ENCODE measurements at places on chromosomes 1 and 21.

DNA sequence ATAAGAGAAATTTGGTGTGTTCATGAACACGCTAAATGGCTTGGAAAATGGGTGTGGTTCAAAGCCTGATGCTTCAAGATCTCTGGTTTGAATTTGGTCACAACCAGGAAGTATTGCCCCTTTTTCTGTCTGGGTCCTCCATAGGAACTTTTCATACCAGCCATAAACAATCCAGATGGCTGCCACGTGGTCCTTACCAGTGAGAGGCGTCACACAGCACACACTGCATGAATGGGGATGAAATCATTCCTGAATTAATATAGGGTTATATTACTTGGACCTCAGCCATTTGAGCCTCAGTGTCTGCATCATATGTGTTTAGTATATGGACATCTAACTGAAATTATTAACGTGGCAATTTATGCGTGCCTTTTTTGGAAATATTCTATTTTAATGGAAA is 64.0 kb downstream of the PRRX1 start:
- DNase-seq: no peak

GRCh38 chr1:200154069-200154767 is 126.7 kb downstream of the NR5A2 start:
- peak; percentile 97 for DNase-seq

DNA sequence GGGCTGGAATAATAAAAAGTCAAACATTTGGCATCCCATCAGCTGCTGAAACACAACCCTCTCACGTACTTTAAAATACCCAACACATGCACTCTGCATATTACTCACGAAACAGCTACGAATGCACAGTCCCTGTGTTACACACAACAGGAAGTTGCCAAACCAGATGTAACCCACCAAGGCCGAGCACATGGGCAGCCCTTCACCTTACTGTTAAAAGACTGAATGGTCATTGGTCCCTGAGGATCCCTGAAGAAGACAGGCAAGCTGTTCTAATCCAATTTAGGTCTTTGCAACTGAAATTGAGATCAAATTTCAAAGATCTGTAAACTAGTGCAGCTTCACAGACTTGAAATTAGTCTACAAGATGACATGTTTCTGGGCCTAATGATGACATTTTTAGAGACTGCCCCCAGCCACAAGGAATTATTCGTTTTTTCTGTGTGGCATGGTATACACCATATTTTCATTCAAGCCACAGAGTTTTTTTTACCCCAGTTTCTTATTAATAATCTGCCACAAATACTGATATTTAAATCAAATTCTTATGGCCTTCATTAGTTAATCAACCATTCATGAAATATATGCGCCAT is 25.6 kb upstream of the IER5 start:
- no peak for DNase-seq

GRCh38 chr1:109850827-109851226 is 59.8 kb upstream of the CSF1 start:
- DNase-seq: no peak

GRCh38 chr1:81922955-81923354 is 122.2 kb downstream of the ADGRL2 start:
- DNase-seq: no peak

- no peak for DNase-seq
Observed at GRCh38 chr1:208855403-208855802, 611.2 kb upstream of the PLXNA2 start.

- no peak for DNase-seq
Observed at GRCh38 chr21:26965907-26966581, 844 bp downstream of the ADAMTS5 start.

DNA sequence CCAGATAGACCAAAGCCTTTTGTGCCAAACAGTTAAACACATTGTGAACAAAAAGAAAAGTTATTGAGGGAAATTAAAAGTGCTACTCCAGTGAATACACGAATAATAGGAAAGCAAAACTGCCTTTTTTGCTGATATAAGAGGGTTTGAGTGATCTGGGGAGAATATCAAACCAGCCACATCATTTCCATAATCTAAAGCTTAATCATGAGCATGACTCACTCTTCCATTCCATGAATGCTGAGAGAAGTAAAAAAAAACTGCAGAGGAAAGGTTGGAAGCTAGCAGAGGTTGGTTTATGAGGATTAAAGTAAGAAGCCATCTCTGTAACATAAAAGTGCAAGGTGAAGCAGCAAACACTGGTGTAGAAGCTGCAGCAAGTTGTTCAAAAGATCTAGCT is 350.6 kb upstream of the NCAM2 start:
- no peak for DNase-seq

GRCh38 chr1:206058927-206059292 is 5.9 kb downstream of the RHEX start:
- DNase-seq: no peak

GRCh38 chr1:32736812-32737791 is 34.5 kb upstream of the SYNC start:
- DNase-seq: no peak

DNA sequence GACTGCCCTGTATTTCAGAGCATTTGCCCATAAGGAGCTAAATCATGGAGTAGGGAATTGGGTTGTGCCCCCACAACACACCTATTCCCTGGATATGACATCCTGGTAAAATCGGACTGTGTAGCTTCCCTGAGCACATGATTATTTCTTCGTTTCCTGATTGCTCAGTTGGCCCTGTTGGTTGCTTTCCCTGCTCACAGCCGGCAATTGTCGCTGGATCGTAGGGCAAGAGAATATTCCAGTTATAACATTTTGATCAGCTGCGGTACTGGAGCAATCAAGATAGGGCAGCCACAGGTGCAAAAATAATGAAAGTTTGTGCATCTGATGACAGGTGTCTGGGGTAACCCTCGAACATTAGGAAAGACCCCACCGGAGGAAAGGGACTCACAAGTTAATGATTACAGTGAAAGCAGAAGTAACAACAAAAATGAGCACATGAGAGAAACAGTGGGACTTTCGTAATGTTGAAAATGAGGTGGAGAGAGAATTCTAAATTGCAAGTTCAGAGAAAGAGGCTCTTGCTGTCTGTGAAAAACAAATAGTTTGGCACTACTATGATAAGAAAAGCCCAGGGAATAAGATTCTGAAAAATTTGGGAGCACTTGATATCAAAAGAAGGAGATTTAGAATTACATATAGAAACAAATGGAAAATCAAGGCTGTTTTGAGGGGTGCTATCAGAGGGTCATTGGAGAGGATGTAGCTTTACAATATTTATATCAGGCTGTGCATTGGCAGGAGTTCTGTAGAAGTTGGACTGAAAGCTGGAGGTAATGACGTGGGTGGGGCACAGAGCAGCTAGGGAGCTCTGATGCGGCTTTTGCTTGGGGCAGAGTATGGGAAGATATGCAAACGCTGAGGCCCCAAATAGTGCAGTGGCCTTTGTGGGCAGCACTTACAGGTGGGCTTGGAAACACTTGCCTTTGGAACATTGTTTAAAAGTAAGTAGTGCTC is at the start of gene MAB21L3:
Gene MAB21L3 (plus strand): TSS at position 833 of the 957 bp plus-strand sequence. CDS start 1,217 bp downstream, outside the sequence.
- no peak for DNase-seq
